SK-N-SH (cell line): ENCODE measurements at places on chromosomes 7 and 10. TPM values are rescaled to one million over a fixed set of nuclear protein-coding genes. Genes with fewer than 3 reads are reported as not detected.

DNA sequence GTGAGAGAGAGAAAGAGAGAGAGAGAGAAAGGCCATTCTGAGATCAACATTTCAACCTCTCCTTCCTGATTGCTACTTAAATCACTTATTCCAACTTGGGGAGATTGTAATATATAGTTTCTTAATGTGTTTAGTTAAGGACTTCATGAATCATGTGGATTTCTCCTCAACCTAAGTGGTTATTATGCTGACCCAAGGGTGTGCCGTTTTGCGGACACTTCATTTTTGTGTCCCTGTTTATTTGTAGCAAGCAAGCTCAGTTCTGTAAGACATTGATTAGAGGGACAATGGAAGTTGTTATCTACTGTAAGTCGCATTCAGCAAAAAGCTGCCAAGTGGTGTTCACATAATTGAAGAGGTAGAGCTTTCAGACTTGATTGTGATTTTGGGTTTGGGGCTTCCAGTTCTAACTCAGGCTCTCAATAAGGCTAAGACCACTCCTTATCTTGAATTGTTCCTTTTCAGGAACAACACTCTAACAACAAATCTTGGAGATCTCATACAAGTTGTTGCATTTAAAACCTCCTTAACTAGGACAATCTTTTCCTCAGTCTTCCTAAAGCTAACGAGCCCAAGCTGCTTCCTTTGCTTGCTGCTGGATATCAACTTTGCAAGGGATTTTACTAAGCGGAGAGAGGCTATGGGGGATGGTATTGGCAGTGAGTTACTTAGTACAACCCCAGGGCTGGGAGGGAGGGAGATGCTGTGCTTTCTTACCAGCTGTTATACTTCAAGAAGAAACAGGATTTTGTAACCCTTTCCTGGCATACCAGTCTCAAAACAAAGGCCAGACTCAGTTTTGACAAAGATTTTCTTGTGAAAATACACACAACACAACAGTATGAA lies 19.8 kb upstream of the COL1A2 start:
- DNase-seq: no peak

The FGFBP3 gene
- 0.81 and 1.3 TPM in 2 replicates for polyA plus RNA-seq

GRCh38 chr7:130387306-130387627 lies 7.0 kb downstream of the CPA1 start:
- no peak for DNase-seq

The MUC12 gene
- 0.18 TPM in 1 of 2 replicates, not detected in the other for polyA plus RNA-seq

The C7orf57 gene
- polyA plus RNA-seq: 0.41 and 0.71 TPM in 2 replicates

DNA sequence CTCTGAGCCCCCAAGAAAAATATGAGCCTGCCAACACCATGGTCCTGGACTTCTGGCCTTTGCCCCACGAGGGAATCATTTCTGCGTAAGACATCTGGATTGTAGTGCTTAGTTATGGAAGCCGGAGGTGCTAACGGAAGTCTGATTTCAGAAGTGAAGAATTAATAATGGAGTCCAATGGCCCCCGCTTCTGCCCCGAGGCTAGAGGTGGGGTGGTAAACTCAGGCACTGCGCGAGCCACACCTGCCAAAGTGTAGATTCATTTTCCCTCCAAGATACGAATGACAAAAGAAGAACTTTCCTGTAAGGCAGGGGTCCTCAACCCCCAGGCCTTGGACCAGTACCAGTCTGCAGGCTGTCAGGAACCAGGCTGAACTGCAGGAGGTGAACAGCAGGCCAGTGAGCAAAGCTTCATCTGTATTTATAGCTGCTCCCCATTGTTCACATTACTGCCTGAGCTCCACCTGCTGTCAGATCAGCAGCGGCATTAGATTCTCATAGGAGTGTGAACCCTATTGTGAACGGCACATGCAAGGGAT lies 22.3 kb downstream of the CNPY1 start:
- no peak for DNase-seq

DNA sequence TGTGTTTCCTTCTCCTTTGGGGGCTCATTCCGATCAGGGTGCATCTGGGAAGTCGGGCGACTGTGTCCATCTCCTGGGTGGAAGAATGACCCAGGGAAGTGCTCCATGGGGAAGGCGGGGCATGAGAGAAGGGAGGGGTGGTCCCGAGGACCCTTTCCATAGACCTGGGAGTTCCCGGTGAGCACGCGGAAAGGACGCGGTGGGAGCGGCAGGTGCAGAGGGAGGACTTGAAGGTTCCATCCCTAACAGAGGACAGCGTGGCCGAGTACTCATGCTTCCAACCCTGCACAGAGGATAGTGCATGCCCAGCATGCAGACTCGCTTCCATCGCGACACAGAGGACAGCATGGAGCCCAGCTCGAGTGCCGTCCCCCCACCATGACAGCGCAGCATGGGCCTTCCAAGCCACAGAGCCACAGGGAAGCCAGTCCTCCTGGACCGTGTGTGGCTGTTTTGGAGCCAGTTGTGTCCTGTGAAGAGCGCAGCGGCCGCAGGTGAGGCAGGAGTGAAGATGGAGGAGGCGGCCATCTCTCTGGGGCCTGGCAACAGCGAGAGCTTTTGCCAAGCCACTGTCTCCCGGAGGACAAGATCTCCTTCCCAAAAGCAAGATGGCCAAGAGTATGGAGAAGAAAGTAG lies 281.4 kb downstream of the DNAJB6 start:
- DNase-seq: no peak

The OGDHL gene
- 25.4 and 32.6 TPM in 2 replicates for polyA plus RNA-seq

DNA sequence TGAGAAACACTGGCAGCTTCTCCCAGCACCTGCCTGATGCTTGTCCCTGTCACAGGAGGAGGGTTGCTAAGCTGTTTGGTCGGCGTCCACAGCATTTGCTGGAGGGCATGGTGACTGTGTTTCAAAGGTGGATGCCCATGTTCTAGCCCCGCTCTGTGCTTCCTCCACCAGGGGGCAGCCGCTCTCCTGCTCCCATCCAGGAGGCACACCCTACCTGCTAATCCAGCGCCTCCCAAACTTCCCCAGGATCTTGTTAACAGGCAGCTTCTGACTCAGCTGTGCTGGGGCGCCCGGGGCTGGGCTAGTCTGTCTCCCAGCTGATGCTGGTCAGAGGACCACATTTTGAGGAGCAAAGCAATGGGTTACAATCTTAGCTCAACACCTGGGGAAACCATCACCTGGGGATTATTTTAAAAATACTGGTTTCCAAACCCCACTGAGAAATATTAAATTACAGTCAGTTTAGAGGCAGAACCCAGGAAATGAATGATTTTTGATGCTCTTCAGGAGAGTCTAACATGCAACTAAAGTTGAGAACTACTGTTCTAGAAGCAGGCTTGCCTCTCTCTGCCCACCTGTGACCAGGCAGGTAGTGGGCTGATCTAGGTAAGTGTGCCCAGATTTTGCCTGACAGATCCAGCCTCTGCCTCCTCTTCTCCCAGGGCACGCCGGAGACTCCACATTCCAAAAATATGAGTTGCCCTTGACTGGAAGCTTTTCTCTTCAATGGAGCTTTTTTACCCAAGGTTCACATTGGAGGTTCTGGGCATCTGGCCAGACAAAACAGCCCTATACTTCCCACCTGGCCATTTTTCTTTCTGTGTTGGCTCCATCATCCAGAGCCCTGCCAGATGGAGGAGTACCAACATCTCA lies 92.7 kb upstream of the GPR26 start:
- DNase-seq: peak; percentile 51

DNA sequence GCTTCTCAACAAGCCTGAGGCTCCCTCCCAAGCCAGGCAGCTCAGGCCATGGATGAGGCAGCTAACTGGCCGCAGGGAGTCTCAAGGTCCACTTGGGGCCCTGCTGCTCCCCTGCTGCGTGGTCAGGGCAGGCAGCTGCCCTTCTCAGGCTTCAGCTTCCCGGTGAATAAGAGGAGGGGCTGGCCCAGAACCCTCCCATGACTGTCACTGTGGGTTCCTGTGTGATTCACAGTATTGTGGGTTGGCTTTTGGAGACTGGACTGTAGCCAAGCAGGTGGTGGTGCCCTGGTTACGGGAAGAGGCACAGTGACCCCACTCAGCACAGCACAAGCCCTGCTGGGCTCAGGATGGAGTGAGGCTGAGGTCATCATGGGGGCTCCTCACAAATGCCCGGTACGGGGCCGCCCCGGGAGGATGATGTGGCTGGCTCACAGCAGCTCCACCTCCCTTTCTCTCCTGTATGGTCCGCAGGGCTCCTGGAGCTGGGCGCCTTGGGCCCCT lies 189.8 kb downstream of the HECW1 start:
- DNase-seq: no peak

DNA sequence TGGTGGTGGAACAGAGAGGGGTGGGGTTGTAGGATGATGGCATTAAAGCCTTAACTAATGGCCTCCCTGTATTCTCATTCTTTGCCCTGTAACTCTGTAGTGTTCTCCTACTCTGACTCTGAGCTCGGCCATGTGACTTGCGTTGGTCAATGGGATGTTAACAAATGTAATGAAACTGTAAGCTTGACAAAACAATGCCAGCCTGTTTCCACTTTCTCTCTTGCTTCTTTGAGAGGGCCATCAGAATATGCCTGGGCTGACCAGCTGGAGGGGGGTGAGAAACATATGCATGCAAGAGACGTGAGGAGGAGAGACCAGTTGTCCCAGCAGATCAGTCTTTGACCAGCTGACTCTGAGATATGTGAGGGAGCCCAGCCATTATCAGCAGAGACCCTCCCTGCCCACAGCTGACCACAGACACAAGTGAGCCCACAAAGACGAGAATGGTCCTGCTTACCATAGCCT lies 100.6 kb downstream of the ICA1 start:
- no peak for DNase-seq

DNA sequence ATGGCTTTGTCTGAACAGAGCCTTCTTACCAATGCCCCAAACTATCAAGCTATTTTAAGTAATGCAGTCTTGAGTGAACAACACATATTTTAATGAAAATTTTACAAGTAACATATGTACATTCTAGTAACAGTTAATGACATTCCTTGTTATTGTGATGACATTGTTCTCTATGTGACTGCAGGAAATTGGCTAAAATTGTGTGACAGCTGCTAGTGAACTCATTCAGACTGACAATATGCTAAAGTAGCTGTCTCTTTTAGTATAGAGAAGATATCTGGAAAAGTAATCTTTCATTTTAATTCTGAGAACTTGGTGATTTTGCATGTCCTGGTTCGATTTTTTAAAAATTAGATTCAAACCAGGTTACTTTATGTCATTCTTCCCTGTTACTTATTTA lies 259.8 kb upstream of the MAGI2 start:
- DNase-seq: no peak

DNA sequence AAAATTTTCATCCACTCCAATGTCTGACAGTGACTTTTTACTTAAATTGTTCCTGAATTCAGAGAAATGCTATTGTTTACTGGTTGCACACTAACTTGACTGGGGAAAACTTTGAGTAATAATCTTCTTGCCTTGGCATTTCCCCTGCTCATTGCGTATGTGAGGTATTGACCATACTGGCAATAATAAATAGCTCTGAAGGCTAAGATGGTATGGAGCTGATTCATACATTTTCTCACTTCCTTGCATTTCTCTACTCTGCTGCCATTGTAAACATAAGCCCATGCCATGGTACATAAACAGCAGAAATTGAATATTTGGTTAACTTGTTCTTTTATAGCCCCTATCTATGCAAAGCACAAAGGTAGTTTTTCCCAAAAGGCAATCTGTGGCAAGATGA lies 290.0 kb downstream of the RNLS start:
- no peak for DNase-seq

The TFPI2 gene
- polyA plus RNA-seq: 16.9 and 17.7 TPM in 2 replicates

The FHIP2A gene
- 6.1 and 9.1 TPM in 2 replicates for polyA plus RNA-seq

DNA sequence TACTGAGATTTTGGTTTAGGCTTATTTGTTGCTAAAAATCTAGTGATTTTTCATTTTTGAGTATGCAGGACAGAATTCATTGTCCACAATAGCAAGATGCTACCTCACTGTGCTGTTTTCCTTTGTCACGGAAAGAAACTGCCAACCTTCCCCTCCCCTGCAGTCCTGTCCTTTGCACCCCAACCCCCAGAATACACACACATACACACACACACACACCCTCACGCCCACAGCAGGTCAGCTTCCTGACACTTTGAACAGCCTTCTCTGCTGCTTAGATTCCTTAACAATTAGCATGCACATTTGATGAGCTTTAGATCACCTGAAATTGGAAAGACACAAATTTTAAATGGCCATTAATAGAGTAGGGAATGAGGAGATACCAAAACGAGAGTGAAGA lies 32.1 kb downstream of the ARMC3 start:
- no peak for DNase-seq

The CELF2 gene
- polyA plus RNA-seq: 0.03 and 0.08 TPM in 2 replicates

The POM121C gene
- polyA plus RNA-seq: 17.5 and 20.4 TPM in 2 replicates

GRCh38 chr7:40656349-40656748 lies 521.5 kb downstream of the SUGCT start:
- no peak for DNase-seq

- DNase-seq: peak; percentile 75
Observed at GRCh38 chr10:6647811-6648526, 67.9 kb upstream of the PRKCQ start.

DNA sequence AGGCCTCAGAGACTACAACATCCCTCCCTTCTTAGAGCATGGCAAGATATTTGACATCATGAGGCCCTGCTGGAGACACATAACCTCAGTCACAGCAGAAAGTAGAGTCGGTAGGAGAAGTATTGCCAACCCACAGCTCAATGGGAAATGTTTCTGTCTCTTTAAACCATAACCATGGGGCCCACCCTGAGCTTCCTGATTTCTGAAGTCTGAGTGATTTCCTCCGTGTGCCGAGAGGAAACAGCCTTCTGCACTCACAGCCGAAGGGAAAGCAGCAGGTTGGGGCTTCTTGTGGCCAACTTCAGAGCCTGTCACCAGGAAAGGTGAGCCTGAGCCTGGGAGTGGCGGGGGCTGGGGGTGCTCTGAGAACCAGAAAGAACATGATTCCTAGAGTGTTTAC lies at the start of gene GIMAP1:
GIMAP1 (plus strand) TSS at position 246 of the 400 bp plus-strand sequence. CDS start 2,435 bp downstream, outside the sequence.
- no peak for DNase-seq

- no peak for DNase-seq
Observed at GRCh38 chr10:3765146-3765545, 19.9 kb downstream of the KLF6 start.

GRCh38 chr7:6438427-6438826 lies 9.3 kb downstream of the DAGLB start:
- DNase-seq: no peak

The SLC18A3 gene
- polyA plus RNA-seq: 1.7 TPM in 2 replicates

The LAMB4 gene
- 0.24 and 0.36 TPM in 2 replicates for polyA plus RNA-seq

The UTF1 gene
- polyA plus RNA-seq: not detected in 2 replicates

The OR6V1 gene
- not detected in 2 replicates for polyA plus RNA-seq

GRCh38 chr7:157347217-157347904 lies 10.6 kb downstream of the DNAJB6 start:
- DNase-seq: no peak

- DNase-seq: no peak
Observed at GRCh38 chr10:58856508-58857240, 319.8 kb upstream of the PHYHIPL start.

GRCh38 chr10:71472912-71473311 lies 76.2 kb downstream of the CDH23 start:
- no peak for DNase-seq

GRCh38 chr10:120541984-120542383 lies 85.0 kb downstream of the PLPP4 start:
- no peak for DNase-seq

The ELMO1 gene
- polyA plus RNA-seq: 0.64 and 2.8 TPM in 2 replicates

GRCh38 chr7:95569720-95570119 lies 26.6 kb downstream of the PDK4 start:
- DNase-seq: no peak

The SPDYE11 gene
- polyA plus RNA-seq: not detected in 2 replicates
